ENCODE measurements at places on chromosomes 16 and 17.

DNA sequence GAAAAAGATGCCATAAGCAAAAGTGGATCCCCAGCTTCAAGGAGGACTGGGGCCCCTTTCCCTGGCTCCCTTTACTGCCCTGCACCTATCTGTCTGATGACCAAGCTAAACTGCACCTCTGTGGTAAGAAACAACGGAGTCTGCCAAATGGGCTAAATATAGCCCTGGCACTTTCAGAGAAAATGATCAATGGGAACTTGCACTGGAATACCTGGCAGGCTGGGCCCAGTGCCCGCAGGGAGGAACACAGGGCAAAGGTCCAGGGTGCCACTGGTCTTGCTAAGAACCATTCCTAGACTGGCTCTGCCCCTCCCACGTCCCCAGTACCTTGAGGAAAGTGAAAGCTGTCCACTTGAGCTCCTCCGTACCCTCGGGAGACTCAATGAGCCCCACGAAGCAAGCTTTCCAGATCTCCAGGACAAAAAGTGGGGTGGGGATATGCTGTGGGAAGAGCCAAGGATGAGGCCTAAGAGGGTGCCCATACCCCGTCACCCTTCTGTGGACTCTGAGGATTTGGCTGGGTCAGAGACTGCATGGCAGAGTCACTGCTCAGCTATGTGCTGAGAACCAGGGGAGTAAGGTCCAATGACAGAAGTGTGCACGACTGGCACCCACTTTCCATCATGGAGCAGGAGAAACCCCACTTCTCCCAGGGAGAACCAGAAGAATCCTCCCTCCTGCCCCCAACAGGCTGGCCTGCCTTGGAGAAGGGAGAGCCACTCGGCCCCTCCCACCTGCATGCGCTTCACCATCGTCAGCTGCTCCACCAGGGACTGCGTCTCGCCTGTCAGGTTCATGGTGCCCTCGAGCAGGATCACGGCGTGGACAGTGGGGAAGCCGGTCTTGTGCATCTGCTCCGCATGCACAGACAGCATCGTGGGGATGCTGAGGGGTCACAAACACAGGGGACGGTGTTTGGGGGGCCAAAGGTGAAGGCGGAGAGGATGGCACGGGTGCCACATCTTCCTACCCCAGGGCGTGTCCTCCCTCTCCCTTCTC is 17.4 kb downstream of the CSF3 start:
- no peak for DNase-seq

GRCh38 chr17:77474292-77474988 is 333.7 kb downstream of the SEC14L1 start:
- no peak for DNase-seq

DNA sequence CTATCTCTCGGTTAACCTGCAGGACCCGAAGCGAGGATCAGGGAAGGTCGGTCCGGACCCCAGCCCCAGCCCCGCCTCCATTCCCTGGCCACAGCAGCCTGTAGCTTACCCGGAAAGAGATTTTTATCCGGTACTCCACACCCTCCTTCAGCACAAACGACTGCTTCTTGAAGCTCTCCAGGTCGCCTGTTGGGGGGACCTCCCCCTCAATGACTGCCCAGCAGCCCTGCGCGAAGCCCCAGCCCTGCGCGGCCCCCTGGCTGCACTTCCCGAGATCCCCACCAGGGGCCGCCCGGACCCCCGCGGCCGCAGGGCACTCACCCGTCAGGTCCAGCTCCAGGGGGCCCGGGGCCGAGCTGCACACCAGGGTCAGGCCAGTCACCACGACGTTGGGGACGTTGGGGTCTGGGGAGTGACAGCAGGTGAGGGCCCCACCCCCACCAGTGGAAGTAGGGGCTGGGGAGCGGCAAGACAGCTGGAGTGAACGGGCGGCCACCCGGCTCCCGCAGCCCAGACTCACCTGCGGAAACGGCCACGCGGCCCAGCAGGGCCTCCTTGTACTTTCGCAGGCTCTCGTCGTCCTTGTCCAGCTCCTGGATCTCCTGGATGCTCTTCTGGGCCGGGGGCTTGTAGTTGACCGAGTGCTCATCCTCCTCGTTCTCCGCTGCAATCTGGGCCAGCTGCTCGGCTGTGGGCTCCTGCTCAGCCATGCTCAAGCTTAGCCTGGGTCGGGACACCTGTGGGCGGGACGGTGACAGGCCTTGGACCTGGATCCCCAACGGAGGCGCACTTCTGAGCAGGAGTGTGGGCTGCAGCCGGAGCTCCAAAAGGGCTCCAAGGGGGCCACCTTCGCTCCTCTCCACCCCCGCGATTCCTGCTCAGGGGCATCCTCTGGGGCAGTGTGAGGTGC is 1.7 kb downstream of the ARHGDIA start:
- no peak for DNase-seq

GRCh38 chr16:55471448-55472097 is 7.4 kb upstream of the MMP2 start:
- no peak for DNase-seq

GRCh38 chr16:13839577-13839976 is 80.4 kb upstream of the ERCC4 start:
- no peak for DNase-seq

GRCh38 chr17:79945591-79946255 is 89.9 kb downstream of the TBC1D16 start:
- DNase-seq: no peak

GRCh38 chr17:27920569-27920968 is 27.4 kb upstream of the LYRM9 start:
- no peak for DNase-seq

- no peak for DNase-seq
Observed at GRCh38 chr16:79707876-79708275, 107.3 kb upstream of the MAF start.

DNA sequence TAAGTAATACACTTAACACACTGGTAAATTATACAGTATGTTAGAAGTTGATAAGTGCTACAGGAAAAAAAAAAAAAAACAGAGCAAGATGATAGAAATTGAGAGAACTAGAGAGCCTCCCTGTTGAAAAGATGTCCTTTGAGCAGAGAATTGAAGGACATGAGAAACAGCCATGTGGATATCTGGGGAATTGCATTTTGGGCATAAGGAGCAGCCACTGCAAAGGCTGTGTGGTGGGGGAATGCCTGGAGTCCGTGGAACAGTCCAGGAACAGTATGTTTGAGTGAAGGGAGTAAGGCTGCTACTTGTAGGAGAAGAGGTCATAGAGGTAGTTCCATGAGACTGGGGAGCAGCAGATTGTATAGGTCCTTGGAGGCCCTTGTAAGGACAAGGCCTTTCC is 178.4 kb downstream of the FTO start:
- DNase-seq: no peak

GRCh38 chr17:67639979-67640378 is 77.8 kb upstream of the NOL11 start:
- no peak for DNase-seq

GRCh38 chr17:2123375-2124251 is 68.7 kb downstream of the HIC1 start:
- no peak for DNase-seq

DNA sequence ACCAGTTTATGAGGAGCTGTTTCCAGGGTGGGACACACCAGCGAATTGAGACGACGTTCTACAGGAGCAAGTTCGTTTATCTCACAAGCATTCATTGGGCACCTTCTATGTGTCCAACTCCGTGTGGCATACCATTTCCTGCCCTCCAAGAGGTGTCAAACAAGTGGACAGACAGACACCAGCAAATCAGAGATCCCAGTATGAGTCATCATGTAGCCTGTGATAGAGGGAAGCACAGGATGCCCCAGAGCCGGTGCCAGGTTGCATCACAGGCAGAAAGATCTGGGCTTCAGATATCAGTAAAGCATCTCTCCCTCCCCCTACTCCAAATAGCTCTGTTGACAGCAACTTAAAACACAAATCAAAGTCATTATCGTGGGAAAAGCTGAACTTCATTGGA is 31.8 kb upstream of the MAF start:
- no peak for DNase-seq

- DNase-seq: no peak
Observed at GRCh38 chr16:25007284-25007984, 7.7 kb downstream of the ARHGAP17 start.

- DNase-seq: no peak
Observed at GRCh38 chr17:77872199-77872598, 86.3 kb upstream of the TNRC6C start.

DNA sequence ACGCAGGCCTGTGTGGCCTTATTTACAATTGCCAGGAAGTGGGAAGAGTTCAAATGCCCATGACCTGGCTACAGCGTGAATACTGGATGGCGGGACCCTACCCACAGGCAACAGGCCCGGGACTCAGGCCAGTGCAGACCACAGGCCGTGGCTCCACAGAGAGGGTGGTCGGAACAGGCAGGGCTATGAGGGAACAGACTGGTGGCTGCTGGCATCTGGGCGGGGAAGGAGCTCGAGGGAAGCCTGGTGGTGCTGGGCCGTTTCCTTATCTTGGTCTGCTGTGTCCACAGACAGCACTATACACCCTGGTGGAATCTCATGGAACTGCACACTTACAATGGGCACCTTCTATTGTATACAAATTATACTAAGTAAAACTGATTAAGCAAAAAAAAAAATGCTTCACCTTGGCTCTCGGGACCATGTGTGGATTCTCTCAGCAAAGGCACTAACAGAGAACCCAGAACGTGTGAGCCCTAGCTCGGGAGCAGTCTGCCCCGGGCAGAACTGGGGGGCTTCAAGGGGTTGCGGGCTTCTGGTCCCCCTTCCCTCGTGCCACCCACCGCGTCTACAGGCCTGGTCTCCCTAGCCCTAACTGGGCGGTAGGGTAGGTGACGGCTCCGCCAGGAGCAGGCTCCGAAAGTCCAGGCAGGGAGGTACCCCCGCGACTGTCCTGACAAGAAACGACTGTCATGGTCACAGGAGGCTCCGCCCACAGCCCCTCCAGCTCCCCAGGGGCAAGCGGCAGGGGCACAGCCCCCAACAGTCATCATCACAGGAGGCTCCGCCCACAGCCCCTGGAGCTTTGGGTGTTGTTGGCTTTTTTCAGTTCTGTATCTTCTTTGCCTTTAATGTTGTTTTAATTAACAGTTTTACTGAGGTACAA is 21.8 kb downstream of the CEP131 start:
- no peak for DNase-seq

- DNase-seq: no peak
Observed at GRCh38 chr16:88427376-88427775, 25.7 kb upstream of the ZFPM1 start.

GRCh38 chr16:75074920-75075687 is 41.5 kb downstream of the LDHD start:
- peak; percentile 58 for DNase-seq

DNA sequence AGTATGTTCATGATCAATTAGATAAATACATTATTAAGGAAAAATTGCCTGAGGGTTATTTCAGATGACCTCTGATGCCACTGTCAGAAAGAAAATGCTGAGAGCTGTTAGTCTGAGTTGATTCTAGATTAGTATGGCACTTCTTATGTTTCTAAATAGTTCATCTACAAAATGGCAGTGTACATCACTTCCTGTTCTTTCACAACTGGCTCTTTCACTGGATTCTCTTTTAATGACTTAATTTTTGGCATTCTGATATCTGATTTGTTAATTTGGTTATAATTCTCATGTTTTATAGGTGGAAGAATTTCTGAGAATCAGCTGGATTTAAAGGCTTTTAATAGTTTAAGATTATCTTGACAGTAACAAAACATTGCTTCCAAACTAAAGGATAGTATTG is 3.3 kb downstream of the TAOK1 start:
- no peak for DNase-seq

DNA sequence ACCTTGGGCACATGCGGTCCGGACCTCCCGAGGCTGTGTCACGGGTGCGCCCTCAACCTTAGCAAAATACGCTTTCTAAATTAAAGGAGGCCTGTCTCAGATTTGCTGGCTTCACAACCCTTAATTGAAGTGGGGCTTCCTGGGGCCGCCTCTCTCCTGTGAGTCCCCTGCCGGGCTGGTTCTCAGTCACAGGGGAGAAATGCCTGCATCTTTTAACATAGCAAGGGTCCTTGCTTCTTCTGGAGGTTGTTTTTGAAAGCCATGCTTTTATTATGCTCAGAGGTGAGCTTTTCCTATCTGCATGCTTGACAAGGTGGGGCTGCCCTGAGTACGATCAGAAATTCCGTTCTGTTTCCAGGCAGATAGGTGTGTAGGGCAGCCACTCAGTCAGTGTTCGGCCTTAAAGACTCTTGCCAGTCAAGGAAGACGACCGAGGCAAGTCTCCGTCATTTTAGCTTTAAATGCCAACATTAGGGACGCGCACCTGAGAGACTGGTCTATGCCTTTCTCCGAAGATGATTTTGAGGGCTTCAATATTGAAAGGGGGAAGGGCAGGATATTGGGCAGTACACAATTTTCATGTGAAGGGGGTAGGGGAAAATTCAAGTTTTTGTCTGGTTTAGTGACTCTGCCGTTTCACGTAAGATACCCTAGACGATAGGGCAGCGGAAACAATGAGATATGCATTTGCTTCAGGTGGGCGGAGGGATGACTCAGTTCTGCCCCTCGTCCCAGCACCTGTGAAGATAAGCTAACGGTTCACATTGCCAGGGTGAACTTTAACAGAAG is 5.5 kb upstream of the SLC7A5 start:
- DNase-seq: peak; percentile 53

GRCh38 chr17:81212365-81212764 is 10.4 kb downstream of the CEP131 start:
- DNase-seq: no peak

DNA sequence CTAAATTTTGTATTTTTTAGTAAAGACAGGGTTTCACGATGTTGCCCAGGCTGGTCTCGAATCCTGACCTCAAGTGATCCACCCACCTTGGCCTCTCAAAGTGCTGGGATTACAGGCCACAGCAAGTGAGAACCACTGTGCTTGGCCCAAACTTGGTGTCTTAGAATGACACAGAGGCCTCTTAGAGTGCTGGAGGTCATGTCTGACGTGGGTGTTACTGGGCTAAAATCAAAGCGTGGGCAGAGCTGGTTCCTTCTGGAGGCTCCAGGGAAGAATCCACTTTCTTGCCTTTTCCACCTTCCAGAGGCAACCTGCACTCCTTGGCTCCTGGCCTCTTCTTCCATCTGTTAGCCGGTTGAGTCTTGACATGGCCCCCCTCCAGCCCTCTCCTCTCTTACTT is 53.8 kb downstream of the IRF8 start:
- DNase-seq: no peak

DNA sequence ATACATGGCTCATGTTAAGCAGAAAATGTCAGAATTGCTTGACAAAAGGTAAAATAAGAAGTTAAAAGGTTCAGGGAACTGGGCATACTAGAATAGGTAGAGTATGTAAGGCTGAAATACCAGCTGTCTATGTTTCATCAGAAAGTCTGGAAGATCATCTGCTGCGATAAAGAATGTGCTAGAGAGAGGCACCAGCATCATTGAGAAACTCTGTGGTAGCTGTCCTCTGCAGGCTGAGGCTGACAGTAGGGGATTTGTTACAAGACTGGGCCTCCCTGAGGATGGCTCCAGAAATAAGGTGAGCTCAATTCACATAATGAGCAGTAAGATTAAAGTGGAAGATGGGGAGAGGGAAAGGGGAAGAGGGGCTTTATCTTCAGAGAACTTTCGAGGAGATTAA is 4.5 kb upstream of the ZNF287 start:
- no peak for DNase-seq

- DNase-seq: no peak
Observed at GRCh38 chr17:7043182-7043496, 753 bp downstream of the SLC16A11 start.

- DNase-seq: no peak
Observed at GRCh38 chr16:22694887-22695382, 119.0 kb upstream of the HS3ST2 start.

Measured in stimulated activated CD8-positive, alpha-beta memory T cell treated with anti-CD3 and anti-CD28 coated beads, Interleukin-7, amount 100 ng/mL, for 1 hour (primary cell).